T-helper 22 cell (primary cell): ENCODE measurements at places on chromosomes 1 and 21.

DNA sequence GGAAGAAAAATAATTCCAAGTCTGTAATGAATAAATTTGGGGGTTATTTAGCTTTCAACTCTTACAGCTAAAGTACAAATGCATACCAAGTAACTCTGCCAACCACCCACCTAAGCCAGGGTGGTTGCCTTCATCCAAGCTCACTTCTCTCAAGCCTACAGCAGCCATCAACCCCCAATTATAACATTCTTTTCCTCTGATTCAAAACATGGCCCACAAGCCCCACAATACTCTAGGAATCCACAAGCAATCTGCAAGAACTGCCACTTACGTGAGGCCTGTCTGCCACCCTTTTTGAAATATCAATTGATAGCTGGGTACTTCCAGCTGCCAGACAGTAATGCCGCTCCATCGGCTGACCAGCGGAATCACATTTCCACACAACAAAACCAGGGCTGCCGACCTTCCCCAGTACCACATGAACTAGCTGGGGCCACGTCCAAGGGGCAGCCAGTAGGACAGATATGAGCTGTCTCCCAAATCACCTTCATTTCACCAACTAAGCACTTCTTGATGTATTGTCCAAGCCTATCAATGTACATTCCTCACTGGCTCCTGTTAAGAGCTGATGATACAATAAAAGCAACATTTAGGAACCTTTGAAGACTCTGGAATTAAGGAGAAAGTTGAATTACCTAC is 3.2 kb downstream of the LBR start:
- no peak for DNase-seq

GRCh38 chr1:11238311-11238710 is 24.0 kb downstream of the MTOR start:
- DNase-seq, result no peak

- DNase-seq, result no peak
These were observed 377.5 kb downstream of the LMO4 start for GRCh38 chr1:87706203-87706602.

DNA sequence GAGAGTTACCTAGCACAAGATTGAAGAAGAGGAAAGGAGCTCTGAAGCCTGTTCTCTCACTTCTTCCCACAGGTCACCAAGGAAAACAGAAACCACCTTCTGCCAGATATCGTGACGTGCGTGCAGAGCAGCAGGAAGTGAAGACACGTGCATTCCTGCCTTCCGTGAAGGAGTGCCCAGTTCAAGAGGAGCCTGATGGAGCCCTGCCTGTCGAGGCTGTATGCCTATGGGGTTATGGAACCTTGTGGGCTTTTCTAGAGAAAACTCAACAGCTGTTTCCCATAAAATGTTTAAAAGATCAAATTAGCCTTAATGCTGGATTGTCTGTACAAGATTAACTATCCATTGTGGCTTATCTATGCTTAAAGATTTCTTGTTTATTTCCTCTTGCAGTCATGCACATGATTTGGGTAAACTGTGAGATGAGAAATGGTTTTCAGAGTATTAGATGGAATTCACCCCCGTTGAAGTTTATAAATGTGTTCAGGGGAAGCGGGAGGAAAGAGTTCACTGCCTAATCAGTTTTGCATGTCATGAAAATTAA is 27.8 kb downstream of the NTPCR start:
- DNase-seq, result no peak

GRCh38 chr1:202015662-202015937 is 5.2 kb downstream of the ELF3 start:
- DNase-seq, result no peak

DNA sequence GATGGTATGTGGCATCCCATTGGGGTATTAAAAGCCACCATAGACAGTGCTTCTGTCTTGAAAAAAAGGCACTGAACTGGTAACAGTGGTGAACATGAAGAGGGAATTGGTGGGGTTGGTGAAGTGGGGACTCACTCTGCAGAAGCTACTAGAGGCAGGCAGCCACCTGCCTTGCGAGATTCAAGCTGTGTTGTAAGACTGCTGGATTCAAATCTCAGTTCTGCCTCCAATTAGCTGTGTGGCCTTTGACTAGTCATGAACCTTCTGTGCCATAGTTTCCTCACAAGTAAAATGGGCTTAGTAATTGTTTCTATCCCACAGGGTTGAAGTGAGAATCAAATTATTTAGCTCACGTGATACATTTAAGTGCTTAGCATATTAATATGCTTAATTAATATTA is 16.6 kb upstream of the ELOA start:
- no peak for DNase-seq

DNA sequence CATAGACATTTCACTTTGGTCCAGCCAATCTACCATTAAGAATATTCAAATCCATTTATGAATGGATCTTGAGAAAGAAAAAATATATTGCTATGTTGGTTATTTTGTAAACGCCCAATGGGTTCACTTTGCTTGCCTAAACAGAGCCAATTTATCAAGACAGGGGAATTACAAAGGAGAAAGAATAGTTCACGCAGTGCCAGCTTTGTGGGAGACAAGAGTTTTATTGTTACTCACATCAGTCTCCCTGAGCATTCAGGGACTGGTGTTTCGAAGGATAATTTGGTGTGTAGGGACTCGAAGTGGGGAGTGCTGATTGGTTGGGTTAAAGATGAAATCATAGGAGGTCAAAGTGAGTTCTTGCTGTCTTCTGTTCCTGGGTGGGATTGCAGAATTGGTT is 135.3 kb downstream of the GABPA start:
- DNase-seq, result no peak
